ENCODE measurements at places on chromosomes 5 and 9.

- no peak for DNase-seq
Measured at GRCh38 chr5:108079753-108080152, 302.1 kb downstream of the FBXL17 start.

GRCh38 chr9:21967702-21968101 is 26.5 kb downstream of the CDKN2A start:
- DNase-seq = no peak

GRCh38 chr9:27851858-27852257 is 278.6 kb upstream of the C9orf72 start:
- no peak for DNase-seq

GRCh38 chr9:3006851-3007250 is 163.0 kb upstream of the PUM3 start:
- no peak for DNase-seq

DNA sequence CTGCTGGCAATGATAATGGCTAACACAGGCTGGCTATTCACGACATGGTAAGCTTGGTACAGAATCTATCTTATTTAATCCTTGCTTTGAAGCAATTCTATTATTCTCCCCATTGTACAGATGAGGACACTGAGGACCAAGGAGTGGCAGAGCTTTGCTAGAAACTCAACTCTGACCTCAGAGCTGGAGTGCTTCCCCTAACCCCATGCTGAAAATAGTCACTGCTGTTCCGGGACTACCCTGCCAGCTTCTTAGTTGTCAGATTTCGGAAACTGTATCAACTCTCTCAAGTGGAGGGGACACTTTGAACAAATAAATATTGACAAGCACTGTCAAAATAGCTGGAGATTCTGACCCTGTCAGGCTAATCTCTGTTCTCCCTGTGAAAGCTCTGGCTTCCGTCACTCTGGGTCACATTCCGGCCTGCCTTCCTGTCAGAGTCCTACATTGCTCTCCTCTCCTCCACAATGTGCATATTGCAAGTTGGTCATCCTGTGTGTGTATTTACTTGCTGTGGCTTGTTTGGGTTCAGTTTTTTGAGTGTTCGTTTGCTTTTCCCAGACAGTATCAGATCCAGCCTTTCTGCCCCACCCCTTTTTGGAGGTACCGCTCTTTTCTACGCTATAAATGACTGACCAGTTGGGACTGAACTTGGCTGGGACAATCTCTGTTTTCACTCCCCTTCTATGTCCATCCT is 134.3 kb upstream of the MAP1B start:
- DNase-seq = no peak

- no peak for DNase-seq
Measured at GRCh38 chr9:122109035-122109813, 16.1 kb upstream of the TTLL11 start.

- no peak for DNase-seq
Measured at GRCh38 chr9:131302244-131303075, 12.9 kb downstream of the PLPP7 start.

Data from muscle of arm (tissue), 14 donors.